ENCODE measurements at places on chromosomes 11 and 22.
A peak's percentile ranks its signal among the peaks of the same experiment; 100 is the strongest.

GRCh38 chr11:35799655-35800054, 137.1 kb downstream of the TRIM44 start:
- no peak for DNase-seq

DNA sequence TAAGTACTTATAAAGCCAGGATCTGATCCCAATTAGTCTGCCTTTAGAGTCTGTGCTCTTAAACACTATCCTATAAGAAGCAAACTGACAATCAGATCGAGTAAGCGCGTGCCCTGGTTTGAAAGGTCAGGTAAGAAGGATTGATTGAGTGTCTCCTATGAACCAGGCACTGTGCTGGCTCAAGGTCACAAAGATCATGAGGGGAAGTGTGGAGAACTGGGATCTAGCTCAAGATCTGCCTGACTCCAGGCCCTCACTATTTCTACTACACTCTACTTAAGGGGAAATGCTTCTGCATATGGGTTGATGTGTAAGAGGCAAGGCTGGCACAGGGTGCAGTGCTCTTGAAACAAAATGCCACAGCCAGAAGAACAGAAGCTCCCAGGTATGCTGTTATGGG, 77.0 kb downstream of the ME3 start:
- no peak for DNase-seq

GRCh38 chr11:117786135-117786870, 10.7 kb downstream of the DSCAML1 start:
- no peak for DNase-seq

DNA sequence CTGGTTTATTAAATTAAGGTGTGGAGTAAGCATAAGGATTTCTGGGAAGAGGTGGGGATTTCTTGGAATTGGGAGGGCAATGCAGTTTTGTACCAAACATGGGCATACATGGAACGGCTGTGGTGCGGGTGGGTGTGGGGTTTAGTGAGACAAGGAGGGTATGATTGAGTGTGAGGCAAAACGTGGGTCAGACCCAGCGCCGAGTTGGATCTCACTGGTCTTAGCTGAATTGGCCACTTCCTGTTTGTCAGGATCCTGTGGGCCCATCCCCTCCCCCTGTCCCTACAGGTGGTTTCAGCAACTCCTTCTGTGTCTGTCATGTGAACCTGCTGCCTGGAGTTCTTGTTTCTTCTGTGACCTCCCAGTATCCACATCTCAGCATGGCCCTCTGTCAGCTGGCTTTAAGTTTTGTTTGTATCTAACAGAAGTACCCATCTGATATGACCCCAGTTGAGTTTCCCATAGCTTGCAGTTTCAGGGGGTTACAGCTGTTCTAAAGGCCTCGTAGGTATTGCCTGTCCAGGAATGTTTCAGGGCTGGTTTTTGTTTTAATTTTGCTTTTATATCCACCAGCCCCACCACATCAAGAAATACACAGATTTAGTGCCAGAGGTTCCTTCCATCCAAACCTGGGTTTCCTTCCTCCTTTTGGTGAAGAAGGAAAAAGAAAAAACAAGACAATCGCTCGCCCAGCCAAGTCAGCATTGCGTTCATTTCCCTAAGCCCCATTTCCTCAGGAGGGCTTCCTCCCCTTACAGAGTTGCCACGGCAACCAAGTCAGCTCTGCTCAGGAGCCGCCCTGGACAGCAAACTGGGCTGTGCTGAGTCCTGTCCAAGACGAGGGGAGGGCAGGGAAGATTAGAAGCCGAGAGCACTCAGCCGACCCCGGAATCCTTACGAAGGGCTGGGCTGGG, 6.0 kb downstream of the APOL1 start:
- DNase-seq, result no peak

- DNase-seq, result no peak
Measured at GRCh38 chr11:7696424-7696823, 9.9 kb downstream of the OVCH2 start.

- no peak for DNase-seq
Measured at GRCh38 chr11:2342981-2343380, 34.1 kb upstream of the CD81 start.

- no peak for DNase-seq
Measured at GRCh38 chr11:109680127-109680526, 258.1 kb downstream of the C11orf87 start.

- DNase-seq, result no peak
Measured at GRCh38 chr22:37185646-37186227, 2.3 kb downstream of the C1QTNF6 start.

GRCh38 chr22:34301569-34301968, 381.3 kb upstream of the LARGE1 start:
- no peak for DNase-seq

DNA sequence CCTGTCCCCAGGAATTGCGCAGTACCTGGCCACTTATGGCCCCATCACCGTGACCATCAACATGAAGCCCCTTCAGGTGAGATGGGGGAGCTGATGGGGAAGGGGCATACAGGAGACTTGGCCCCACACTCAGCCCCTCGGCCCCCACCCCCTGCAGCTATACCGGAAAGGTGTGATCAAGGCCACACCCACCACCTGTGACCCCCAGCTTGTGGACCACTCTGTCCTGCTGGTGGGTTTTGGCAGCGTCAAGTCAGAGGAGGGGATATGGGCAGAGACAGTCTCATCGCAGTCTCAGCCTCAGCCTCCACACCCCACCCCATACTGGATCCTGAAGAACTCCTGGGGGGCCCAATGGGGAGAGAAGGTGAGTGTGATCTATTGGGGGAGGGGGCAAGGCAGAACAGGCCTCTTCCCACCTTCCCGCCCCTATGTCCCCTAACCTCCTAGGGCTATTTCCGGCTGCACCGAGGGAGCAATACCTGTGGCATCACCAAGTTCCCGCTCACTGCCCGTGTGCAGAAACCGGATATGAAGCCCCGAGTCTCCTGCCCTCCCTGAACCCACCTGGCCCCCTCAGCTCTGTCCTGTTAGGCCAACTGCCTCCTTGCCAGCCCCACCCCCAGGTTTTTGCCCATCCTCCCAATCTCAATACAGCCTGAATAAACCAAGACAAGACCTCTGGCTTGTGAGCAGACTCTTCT, 3.6 kb downstream of the CTSW start:
- DNase-seq, result no peak

DNA sequence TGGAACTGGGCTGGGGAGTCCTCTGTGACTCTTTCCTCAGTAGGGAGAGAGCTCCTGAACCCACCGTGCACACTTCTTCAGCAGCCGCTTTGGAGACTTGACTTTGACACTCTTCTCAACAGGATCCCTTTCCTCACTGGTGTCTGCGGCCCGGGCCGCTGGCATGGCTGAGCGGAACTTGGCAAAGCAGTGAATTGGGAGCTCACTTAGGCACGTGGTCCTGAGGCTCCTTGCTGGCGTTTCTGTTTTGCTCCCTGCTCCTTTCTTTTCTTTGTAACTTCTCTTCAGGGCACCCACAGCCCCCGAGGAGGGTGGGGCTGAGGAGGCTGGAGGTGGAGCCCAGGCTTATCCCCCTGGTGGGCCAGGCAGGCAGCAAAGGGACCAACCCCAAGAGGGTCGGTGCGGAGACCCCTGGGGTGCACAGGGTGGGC, 8.4 kb upstream of the KCNQ1OT1 start:
- no peak for DNase-seq

GRCh38 chr11:124376280-124376679, 8.0 kb downstream of the OR8B2 start:
- no peak for DNase-seq

DNA sequence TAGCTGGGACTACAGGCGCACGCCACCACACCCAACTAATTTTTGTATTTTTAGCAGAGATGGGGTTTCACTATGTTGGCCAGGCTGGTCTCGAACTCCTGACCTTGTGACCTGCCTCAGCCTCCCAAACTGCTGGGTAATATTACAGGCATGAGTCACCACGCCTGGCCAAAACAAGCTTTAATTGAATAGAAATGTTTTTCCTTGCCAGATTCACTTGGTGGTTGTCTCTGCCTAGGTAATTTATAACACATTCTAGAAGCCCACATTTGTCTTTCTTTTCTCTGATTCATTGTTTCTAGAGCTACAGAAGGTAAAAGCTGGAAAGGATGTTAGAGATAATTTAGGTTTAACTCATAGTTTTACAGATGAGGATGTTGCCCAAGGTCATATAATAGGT, 41.3 kb downstream of the CECR2 start:
- DNase-seq, result no peak

DNA sequence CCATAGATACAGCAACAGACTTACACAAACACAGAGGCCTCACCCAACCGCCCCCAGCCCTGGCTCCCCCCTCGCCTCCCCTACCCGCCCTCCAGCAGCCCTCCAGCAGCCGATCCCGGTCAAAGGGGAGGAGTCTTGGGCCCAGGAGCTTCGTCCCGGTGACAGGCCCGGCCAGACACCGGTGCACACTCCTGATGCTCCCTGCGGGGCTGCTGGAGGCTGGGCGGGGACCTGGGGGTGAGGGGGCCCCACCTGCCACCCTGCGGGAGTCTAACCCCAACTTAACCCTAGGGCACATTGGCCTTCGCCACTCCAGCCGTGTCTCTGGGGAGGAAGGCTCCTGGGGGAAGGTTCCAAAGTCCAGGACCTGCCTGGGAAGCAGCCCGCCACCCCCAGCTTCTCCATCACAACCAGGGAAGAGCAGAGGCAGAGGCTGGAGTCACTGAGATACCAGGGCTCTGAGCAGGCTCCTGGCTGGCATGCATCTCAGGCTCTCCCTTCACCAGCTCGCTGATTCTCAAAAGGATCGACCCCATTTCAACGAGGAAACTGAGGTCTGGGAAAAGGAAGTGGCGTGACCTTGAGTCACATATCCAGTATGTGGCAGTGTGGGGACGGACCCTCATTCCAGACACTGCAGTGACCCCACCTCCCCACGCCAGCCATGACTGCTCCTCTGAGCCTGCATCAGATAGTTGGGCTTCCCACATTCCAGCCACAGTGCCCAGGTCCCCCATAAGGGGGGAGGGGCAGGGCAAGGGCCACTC, 14.4 kb downstream of the BCL9L start:
- no peak for DNase-seq

DNA sequence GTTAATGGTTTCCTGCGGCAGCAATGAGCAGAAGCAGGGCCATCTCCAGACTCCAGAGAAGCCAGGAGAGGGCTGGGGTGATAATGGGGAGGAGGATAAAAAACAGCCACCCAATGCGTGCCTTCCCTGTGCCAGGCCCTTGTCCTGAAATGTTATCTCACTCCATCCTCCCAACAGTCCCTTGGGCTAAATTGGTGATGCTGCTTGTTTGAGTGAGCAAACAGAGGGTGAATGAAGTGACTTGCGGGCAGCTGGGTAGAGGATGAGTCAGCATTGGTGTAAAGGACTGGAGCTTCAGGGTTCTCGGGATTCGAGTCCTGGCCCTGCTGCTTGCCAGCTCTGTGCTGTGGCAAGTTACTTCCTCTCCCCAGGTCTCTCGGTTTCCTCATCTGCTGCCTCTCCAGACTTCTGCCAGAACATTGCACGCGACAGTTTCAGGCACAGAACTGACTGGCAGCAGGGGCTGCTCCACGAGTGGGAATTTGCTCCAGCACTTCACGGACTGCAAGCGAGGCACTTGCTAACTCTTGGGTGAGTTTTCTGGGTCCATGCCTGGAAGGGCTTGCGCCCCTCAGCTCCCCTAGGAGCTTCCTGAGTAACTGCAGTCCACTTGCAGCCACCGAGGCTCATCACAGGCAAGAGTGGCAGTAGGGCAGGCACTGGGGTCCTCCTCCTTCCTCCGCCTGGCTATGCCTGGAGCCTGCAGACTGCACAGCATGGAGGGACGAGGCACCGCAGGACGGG, at the start of gene P2RY6:
P2RY6 (plus strand) TSS at position 403 of the 744 bp plus-strand sequence. CDS start 24,181 bp downstream, outside the sequence.
- DNase-seq, result peak; percentile 16

DNA sequence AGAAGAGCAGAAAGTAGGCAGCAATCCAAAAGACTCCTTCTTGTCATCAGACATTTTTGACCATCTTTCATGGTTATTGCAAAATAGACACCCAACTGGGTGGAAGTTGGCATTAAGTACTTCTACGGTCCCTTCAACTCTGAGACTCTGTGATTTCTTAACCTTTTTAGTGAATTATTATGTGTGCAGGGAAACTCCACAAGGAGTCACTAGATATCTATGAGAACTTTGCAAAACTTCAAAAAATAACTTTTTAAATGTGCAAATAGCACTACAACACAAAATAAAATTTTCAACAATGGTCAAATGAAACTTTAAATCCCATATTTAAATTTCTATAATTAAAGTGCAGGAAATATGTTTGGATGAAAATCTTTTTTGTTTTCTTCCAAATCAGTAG, 88.7 kb downstream of the SLC17A6 start:
- DNase-seq, result no peak

GRCh38 chr11:64878223-64878493, 263 bp downstream of the EHD1 start:
- no peak for DNase-seq

DNA sequence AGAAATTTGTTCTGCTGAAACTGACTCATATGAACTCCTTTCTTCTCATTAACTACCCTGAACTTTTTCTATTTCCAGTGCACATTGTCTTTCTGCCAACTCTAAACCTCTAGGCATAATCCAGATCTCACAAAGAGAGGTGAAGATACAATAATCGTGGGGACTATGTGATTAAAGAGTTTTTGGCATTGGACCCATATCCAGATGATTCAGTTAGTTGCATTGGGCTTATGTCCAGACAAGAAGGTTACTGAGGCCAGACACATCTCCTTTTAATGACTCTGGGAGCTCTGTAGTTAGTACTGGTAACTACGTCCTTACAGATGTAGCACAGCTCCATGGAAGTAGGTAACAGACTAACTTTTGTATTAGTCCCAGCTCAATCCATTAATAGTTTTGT, 273.0 kb downstream of the CASP12 start:
- no peak for DNase-seq

DNA sequence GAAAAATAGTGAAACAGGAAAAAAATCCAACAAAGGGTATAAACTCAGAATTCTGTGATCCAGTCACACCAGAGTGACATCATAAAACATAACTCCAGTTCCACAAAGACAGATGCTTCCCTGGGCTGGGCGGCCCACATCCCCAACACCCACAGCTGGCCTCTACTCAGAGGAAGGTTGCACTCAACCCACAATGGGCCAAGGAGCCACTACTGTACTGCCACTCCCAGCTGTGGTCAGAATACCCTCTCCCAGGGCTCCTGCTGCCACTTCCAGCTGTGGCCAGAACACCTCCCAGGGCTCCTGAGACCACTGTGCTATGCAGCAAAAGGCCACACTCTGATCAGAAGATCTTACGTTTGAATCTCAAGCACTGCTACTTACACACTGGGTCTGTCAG, 18.3 kb downstream of the SMCO4 start:
- no peak for DNase-seq

GRCh38 chr11:132077416-132077815, 707.0 kb downstream of the NTM start:
- DNase-seq, result no peak

All from AG04449 (cell line).